ENCODE measurements at places on chromosomes 5 and 9.

DNA sequence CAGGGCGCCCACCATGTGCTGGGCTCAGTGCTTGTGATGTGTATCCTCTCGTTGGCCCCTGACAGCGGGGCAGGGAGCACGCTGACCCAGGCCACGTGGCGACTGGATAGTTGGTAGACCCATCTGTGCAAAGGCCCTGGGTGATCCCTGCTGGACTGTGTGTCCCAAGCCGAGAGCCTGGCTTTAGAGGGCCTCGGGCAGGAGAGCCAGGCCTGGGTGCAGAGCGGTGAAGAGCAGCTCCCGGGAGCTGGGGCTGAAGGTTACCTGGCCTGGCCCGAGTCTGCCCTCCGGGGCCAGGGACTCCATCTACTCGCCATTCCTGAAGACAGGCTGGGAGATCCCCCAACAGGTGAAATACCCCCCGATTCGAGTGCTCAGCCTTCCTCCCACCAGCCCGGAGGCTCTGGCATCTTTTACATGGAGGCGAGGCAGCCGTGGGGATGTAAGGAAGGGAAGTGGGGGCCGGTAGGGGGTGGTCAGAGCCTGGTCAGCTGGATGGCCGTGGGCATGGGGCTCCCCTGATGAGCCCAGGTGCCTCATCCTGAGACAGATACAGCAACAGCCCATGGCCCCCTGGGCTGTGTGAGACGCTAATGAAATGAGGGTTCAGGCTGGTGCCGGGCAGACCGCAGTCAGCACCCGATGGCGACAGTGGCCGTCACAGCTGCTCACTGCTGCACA, 19.0 kb downstream of the NCS1 start:
- no peak for DNase-seq

DNA sequence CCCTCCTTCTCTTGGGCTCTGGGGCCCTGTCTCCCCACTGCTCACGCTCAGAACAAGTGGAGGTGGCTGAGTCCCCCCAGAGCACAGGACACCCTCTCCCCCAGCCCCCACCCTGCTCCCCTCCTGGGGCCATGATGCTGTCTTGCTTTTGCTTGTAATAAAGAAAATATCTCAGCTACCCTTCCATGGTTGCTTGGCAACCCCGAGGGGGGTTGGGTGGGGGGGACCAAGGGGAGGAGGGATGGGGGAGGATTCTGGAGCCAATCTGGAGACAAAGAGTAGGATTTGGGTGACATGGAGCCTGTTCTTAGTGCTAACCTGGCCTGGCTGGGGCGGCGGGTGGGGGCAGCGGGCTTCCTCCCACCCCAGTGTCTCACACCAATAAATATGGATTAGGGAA, 16.1 kb upstream of the CERCAM start:
- no peak for DNase-seq

GRCh38 chr5:80905405-80905804, 54.8 kb upstream of the RASGRF2 start:
- DNase-seq, result no peak

GRCh38 chr9:27487927-27488326, 36.2 kb upstream of the IFNK start:
- DNase-seq, result no peak

DNA sequence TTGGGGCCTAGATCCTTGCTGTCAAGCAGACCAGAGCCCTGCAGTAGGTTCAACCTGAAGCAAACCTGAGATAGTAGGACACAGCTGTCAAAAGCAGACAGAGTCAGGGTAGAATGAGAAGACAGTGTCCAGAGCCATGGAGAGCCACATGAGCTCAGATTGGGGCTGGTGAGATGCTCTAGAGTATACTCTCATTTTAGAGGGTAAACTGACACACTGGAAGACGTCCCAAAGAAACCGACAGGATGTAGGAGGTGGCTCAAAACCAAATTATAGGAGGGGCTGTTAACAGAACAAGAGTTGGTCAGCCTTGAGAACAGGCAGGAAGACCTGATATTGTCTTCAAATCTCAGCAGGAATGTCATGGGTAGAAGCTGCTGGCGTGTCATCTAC, 11.5 kb downstream of the CCDC69 start:
- DNase-seq, result no peak

DNA sequence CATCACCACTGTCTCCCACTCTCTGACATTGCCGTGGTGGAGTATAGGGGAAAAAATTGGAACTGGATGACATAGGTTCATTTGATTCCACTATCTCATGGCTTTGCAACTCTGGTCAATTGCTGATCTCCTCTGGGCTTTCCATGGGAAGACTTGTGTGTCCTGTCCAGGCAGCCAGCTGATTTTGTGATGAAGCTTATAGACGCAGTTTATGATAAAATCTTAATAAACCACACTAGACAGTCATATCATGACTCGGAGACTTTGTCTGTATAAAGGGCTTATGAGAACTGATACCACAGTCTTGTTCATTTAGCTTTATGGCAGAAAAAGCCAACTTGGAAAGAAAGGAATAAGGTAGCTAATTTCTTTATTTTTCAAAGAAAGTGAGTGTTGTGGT, 296.5 kb downstream of the MAST4 start:
- no peak for DNase-seq

GRCh38 chr9:72540348-72540873, 19.0 kb downstream of the TMC1 start:
- no peak for DNase-seq

All from NCI-H1105 treated with DMSO at 0.1 percent for 48 hours (cell line).